Hematopoietic multipotent progenitor cell treated with erythropoietin and hydrocortisone succinate and interleukin-3 and kit ligand, for 15 days (in vitro differentiated cells): ENCODE measurements at places on chromosomes 6 and 20.

DNA sequence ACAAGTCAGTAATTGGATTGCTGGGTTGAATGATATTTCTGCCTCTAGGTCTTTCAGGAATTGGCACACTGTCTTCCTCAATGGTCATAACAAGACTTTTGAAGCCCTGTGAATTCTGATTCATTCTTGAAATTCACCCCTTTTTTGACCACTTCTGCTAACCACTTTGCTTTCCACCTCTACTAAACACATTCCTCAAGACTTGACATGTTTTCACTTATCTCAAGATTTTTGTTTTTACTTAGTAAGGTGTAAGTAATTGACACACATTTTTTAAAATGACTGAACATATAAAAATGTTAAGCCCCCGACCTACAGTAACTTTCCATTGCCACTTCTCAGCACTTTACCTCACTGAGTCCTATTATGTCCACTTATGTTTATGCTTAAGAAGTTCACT lies 239.1 kb downstream of the GRM1 start:
- no peak for DNase-seq

- DNase-seq, result no peak
Measured at GRCh38 chr6:45854149-45854742, 161.4 kb downstream of the CLIC5 start.

- DNase-seq, result no peak
Measured at GRCh38 chr6:74044417-74045096, 348.6 kb downstream of the CD109 start.

- DNase-seq, result no peak
Measured at GRCh38 chr6:84601366-84601765, 163.0 kb downstream of the TBX18 start.

DNA sequence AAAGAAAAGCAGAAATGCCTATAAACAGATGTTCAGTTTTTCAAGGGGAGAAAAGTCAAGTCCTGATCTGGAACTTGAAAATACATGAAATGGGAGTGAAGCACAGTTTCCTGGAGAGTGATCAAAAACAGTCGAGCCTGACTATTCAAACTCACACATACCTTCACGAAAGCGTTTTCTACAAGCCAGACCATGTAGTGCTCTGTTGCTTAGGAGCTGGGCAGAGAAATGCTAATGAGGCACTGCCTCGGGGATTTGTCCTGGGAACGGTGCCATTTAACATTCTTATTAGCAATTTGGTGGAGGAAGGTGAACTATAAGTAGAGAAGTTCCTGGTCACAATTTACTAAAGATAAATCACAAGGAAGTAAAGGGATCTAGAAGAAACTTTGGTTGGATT lies 5.9 kb downstream of the NHSL1 start:
- no peak for DNase-seq

DNA sequence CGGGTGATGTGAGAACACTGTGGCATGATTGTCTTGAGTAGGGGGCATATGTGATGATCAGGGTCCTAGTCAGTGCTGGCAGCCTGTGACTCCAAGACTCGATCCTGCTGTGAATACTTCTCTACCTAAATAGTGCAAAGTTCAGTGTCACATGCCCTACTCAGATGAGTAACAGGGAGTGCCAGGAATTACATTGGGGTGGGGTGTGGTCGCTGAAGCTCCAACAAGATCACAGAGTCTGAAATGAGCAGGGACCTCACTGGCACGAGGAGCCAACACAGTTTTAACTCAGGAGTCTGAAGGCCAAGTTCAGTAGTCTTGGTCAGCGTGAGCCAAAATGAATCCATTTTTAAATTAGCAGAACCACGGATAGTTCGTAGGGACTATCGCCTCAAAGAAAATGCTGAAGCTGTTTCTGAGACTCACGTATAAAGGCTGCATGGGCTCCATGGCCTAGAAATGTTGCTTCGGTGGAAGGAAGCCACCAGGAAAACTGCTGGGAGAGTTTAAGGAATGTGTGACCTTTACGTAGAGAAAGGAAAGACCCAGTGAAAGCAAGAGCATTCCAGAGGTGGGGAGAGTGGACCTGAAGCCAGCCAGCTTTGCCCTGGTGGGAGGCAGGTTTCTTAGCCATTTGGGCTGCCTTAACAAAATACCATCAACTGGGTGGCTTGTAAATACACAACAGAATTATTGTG lies 72.2 kb downstream of the RPP40 start:
- peak; percentile 84 for DNase-seq
